Lower leg skin (tissue), 4 donors: ENCODE measurements at places on chromosomes 3 and 15.

GRCh38 chr15:70528270-70528706 is 235.1 kb downstream of the UACA start:
- no peak for DNase-seq

DNA sequence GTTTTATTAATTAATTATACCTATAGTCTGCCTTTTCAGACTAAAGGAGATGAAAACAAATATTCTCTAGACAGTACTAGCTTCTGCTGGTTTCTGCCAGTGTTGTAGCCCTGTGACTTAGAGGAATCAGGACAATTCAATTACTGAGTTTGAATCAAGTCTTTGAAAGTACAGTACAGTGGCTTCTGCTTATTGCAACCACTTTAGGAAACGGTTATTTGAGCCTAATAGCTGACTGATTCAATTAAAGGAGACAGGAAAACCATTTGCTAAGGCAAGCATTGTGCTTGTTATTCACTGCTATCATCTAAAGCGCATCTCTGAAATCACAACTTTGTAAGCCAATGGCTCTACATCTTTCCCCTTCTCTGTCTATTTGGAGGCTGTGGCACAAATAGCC is 90.1 kb upstream of the ARL6 start:
- no peak for DNase-seq

DNA sequence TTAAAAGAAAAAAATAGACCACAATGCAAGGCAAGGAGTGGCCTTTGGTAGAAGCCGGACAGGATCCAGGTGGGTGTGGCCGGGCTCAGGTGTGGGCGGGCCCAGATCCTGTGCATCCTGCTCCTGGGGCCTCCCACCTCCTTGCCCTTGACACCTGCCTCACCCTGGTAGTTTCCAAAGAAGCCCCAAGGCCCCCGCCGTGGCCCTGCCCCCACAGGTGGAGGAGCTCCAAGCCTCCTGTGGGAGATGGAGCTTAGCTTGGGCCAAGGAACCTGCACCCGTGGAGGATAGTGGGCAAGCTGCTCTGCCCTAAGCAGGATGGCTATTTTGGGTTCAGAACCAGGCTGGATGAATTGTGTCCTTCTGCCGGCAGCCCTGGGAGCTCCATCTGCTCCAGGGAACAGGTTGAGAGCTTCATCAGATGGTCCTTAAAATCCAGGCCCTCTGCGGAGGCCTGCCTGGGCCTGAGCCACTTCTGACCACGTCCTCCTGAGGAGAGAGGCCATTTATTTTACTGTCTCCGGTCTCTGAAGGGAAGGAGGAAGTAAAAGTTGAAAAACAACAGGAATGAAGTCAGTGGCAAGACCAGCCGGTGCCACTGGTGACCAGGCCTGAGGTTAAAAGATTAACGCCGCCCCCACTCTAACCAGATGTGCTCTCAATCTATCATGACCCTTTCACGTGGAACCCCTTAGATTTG is 53.9 kb upstream of the KLF13 start:
- DNase-seq: peak; percentile 81

DNA sequence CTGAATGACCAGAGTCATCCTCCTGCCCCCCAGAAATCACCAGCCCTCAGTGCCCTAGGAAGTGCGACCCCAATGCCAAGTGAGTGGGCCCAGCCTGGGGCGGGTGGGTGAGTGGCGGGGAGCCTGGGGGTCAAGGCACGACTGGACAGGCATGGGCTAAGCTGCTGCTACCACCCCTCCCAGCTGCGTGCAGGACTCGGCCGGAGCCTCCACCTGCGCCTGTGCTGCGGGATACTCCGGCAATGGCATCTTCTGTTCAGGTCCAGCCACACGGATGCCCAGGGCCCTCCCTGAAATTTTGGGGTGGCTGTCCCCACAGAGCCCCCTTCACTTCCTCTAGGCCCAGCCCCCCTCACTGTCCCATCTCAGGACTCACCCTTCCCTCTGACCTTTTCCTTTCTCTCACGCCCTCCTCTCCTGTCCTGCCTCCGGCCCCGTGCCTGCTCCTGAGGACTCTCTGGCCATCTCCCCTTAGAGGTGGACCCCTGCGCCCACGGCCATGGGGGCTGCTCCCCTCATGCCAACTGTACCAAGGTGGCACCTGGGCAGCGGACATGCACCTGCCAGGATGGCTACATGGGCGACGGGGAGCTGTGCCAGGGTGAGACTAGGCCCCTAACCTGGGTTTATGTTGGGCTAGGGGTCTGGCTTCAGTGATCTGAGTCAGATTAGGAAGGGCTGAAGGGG is 17.0 kb downstream of the NT5DC2 start:
- no peak for DNase-seq

DNA sequence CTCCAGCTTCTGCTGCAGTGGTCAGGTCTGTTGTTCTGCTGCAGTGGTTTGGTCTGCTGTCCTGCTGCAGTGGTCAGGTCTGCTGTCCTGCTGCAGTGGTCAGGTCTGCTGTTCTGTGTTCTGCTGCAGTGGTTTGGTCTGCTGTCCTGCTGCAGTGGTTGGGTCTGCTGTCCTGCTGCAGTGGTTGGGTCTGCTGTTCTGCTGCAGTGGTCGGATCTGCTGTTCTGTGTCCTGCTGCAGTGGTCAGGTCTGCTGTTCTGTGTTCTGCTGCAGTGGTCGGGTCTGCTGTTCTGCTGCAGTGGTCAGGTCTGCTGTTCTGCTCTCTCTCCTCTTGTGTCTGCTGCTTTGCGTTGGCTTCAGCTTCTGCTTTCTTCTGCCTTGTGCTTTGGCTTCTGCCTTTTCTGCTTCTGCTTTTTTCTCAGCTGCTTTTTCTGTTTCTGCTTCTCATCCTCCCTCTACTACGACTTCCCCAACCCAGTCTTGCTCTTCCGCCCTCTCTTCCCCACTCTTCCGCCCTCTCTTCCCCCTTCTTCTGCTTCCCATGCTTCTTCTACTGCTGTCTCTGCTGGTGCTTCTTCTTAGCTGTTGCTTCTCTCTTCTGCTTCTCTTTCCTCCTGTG is 50.7 kb downstream of the FAM43A start:
- DNase-seq: no peak

GRCh38 chr3:77323626-77324025 is 283.7 kb downstream of the ROBO2 start:
- no peak for DNase-seq

DNA sequence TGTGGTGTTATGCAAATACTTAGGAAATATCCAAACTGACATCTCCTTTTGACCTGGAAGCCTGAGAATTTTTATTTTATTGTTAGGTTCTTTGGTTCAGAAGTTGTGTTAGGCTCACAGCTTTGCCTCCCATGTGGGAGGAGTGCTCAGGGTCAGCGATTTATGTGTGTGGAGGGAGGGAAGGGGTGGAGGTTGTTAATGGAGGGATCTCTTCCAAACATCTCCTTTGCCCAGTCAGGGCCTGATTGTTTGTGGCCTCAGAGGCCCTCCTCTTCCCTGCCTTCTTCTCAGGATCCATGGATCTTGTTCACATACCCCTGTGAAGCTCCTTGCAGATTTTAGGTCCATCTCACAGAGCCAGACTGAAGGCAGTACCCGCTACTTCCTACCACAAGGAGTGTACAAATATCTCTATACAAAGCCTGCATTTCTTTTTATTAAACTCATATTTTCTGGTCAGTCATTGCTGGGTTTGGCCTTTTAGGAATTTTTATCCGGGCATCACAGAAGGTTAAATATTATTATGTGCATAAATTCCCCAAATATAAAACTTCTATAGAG is 40.3 kb downstream of the BBX start:
- DNase-seq: no peak

- no peak for DNase-seq
These were observed 9.5 kb upstream of the RARB start for GRCh38 chr3:25418596-25418995.

DNA sequence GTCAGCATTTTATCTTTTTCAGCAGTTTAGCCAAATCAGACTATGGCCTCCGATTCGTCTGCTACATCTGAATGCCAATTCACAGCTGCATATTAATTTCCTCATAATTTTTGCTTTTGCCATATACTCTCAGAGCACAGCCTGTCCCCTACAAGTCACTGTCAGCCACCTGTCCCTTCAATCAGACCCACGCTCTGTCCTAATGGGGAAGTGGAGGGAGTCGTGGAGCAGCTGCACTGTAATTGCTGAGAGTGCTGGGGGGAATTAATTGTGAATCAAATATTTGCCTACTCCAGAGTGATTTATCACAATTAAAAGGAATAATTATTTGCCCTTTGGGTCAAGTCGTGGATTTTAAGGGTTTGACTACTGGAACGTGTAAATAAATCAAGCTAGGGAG is 75.5 kb downstream of the EBLN2 start:
- DNase-seq: no peak

GRCh38 chr15:74782259-74783071 is 585 bp downstream of the CSK start:
- DNase-seq: no peak

DNA sequence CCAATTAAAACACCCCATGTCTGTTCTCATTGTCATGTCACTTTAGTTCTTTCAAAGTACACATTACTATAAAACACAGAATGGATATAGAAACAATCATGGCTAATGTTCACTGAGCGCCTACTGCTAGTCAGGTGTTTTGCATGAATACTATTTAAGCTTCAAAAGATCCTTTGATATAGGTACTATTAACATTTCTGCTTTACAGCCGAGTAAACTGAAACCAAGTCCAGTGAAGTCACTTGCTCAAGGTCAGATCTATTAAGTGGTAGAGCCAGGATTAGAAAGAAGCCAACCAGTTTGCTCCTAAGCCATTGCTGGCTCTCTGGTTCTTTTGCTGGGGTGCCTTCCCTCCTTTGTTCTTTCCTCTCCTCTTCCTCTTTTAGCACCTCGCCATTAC is 32.4 kb upstream of the NMNAT3 start:
- no peak for DNase-seq

DNA sequence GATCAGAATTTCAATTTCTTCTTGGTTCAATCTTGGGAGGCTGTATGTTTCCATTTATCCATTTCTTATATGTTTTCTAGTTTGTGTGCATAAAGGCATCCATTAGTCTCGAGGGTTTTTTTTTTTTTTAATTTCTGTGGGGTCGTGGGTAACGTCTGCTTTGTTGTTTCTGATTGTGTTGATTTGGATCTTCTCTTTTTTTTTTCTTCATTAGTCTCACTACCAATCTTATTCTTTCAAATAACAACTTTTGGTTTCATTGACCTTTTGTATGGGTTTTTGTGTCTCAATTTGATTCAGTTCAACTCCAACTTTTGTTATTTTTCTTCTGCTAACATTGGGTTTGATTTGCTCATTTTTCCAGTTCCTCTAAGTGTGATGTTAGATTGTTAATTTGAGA is 48.9 kb downstream of the MCTP2 start:
- DNase-seq: no peak

GRCh38 chr15:59232476-59232875 is 25.8 kb downstream of the LDHAL6B start:
- DNase-seq: no peak

- no peak for DNase-seq
These were observed 375.2 kb downstream of the LSAMP start for GRCh38 chr3:116070061-116070460.

- no peak for DNase-seq
These were observed 29.5 kb upstream of the MGA start for GRCh38 chr15:41630616-41631217.
